Kidney epithelial cell (primary cell): ENCODE measurements at places on chromosomes 1 and 21. TPM values are rescaled to one million over a fixed set of nuclear protein-coding genes. Genes with fewer than 3 reads are reported as not detected.

GRCh38 chr1:221030990-221031389 is 151.7 kb downstream of the HLX start:
- no peak for DNase-seq

GRCh38 chr1:245611251-245611650 is 456.5 kb downstream of the KIF26B start:
- DNase-seq, result no peak

DNA sequence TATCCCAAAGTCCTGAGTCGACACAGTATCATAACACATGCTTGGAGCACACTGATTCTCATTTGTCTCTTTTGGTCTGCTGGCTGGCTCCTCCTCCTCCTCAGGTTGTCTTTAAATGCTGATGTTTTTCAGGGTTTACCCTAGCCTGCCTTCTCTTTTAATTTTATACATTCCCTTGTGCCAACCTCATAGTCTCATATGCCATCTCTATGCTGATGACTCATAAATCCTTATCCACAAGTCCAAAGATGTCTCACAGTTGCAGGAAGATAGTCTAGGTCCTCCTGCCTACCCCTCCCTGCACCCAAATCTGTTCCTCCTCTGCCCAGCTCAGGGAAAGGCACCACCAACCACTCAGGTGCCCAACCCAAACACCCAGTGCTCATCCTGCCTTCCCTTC is 108.3 kb downstream of the SIPA1L2 start:
- DNase-seq, result no peak

- DNase-seq, result no peak
Measured at GRCh38 chr1:93905051-93905450, 4.2 kb downstream of the GCLM start.

DNA sequence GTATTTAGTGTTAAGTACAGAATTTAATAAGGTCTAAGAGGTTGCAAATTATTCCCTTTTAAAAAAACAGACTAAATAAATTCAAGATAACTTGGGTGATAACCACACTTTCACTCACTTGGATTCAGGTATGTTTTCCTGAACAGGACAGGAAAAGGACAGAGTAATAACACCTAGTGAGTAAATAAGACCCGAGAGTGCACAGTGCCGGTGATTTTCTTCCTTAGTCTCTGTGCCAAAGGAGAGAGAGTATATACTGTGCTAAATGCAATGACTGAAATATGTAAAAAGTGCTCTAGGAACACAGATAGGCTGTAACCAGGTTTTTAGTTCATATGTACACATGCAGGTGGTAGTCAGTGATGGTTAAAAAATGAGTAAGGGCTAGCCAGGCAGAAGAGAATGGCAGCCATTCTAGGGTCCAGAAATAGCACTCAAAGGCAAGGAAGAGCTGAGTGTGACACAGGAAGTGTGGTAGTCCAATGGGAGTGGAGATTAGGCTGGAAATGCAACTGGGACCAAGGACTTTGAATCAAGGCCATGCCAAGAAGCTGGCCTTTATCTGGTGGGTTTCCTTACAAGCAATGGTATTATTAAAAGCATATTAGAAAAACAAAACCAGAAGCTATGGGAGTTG is 58.1 kb downstream of the NRIP1 start:
- no peak for DNase-seq

- no peak for DNase-seq
Measured at GRCh38 chr1:107254306-107254705, 113.5 kb downstream of the NTNG1 start.

DNA sequence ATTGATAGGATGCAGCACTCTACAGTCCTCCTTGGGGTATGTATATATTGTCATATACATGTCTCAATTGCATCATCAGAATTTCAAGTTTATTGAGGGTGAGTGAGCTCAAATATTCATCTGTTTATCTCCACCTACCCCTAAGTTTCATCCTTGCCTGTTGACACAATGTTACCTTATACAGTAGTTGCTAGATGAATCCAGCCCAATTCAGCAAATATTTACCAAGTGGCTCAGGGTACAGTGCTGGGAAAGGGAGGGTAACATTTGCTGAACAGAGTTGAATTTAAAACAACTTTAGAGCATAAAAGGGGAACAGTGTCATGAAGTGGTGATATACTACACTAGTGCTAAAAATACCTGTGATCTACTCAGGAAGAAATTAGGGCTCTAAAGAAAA is 14.4 kb downstream of the ELAVL4 start:
- DNase-seq, result no peak

DNA sequence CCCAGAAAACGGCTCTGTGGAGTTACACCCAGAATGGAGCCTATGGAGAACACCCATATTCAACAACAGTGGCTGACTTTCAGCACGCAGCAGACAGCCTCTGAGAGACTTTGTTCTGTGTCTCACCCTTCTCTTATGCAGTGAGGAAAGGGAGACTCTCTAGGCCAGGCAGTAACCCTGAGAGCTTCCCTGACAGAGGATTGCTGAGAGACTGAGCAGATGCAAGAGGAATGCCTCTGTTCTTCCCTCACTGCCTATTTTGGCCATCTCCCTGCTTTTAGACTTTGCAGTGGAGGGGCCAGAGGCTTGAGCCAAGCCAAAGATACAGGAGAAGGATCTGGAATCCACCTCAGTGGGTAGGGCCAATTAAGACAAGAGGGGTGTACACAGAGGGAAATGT is 41.8 kb upstream of the SLC16A1 start:
- no peak for DNase-seq

DNA sequence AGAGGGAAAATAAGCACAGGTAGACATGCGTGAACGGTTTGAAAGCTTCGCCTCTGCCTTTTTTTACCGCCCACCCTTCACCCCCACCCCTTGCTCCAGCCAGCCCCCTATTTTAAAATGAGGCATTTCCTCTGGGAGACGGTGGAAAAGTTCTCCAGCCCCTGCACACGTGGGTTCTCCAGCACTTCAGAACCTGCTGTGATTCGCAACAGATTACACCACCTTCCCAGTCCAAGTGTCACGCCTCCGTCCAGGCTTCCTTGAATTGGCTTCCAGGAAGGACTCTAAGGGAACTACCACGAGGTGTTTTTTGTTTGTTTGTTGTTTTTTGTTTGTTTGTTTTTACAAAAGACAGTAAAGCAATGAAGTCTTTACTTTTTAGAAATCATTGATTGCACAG is 2.6 kb downstream of the LRRC7 start:
- no peak for DNase-seq

The DCST1 gene
- total RNA-seq, result not detected in 2 replicates

The CYP4Z1 gene
- not detected in 2 replicates for total RNA-seq

The CLEC20A gene
- total RNA-seq, result not detected in 2 replicates

The NR1I3 gene
- total RNA-seq, result not detected in 2 replicates
